ENCODE measurements at places on chromosomes 2 and 18.

GRCh38 chr2:8994386-8994785 lies 9.1 kb downstream of the MBOAT2 start:
- no peak for DNase-seq

DNA sequence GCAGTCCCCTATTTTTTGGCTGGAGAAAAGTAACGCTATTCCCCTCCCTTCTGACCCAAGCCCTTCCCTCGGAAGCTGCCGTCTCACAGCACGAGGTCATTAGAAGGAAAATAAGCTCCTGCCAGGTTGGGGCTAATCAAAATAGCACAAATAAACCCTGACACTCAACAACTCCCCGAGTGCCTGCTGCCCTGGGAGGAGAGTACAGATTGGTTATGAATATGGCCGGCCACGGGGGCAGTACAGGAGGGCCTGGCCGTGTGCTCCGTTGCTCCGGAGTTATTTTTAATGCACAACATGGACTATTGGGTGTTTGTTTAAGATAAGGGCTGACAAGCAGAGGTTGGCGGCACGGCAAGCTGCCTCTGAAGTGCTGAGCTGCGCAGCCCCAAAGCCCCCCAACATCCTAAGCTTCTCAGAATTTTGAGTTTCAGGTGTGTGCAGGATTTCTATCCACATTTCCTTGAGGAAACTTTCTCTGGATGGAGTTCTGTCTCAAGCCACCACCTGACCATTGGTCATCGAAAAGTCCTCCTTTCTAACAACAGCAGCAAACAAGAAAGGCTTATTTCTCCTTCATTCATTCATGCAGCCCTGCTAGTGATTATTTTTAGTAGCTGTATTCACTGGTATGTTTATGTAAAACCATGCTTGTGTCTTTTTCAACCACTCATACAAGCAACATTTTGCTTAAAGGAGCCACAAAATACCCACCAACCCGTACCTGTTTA lies 58.7 kb downstream of the PAX3 start:
- DNase-seq: no peak

DNA sequence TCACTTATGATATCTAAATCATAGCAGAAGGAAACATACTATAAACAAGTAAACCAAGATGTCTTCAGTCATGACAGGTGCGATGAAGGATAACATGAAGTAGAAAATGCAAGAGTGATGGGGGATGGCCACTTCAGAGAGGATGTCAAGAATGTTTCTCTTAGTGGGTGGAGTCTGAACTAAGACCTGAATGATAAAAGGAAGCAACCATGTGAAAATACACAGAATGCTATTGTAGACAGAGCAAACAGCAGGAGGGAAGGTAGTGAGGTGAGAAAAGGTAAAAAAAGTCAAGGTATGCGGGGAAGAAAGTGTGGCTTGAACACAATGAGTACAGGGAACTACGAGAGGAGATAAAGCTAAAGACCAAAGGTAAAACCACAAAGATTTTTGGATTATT lies 341.6 kb downstream of the FBXO15 start:
- DNase-seq: no peak

DNA sequence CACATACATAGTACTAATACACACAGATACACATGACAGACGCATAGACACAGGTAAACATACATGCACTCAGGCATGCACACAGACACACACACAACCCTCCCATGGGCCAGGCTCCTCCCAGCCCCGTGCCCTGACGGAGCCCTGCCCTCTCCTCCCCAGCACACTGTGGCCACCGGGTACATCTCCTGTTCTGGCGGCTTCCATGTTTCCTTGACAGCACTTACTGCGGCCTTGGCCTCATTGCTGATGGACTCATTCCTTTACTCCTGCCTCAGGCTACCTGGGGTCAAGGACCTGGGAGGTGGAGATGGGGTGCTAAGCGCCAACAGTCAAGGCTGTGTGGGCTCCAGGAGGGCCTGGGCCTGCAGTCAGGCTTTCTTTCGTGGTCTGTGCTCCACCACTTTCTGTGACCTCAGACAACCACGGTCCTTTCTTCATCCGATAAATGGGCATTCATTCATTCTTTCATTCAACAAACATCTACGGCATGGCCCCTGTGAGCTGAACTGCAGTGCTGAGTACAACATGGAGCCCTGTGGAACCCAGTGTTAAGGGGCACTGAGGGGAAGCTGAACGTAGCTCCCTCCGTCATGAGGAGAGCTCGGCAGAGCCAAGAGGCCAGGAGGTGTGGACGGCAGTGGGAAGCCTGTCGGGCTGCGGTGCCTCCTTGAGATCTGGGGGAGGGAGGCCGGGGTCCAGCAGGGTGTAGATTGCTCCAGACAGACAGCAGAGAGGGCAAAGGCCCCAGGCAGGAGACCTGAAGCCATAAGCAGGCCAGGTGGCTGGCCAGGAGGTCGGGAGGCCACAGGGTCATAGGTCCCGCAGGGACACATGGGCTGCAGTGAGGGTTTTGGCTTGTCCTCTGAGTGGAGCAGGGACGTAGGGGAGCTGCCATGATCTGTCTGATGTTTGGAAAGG lies 190.4 kb upstream of the HDAC4 start:
- peak; percentile 2 for DNase-seq

GRCh38 chr2:79512442-79513401 lies at the start of gene CTNNA2:
Gene CTNNA2, plus strand, starts transcription at chr2:79513051.
- DNase-seq: peak; percentile 71

DNA sequence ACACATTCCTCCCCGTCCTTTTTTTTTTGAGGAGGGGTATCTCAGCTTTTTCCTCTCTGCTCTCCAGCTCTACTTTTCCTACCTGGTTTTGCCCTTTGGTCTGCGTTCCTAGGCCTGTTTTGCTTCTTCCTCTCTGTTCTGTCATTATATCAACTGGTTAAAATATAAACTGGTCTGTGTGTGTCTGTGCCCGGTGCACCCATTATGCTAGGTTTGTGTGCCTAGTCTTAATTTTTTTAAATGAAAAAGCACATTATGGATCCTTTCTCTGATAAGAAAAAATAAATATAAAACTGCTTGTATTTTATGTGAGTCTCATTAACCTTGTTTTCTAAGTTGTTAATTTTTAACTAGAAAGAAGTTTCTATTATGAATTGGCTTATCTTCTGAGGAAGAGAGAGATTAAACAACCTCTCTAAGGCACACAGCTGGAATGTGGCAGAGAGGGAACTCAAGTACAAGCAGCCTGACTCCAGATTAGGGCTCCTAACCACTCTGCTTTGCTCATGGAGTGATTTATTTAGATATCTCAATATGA lies 17.4 kb downstream of the SLC38A11 start:
- peak; percentile 35 for DNase-seq

DNA sequence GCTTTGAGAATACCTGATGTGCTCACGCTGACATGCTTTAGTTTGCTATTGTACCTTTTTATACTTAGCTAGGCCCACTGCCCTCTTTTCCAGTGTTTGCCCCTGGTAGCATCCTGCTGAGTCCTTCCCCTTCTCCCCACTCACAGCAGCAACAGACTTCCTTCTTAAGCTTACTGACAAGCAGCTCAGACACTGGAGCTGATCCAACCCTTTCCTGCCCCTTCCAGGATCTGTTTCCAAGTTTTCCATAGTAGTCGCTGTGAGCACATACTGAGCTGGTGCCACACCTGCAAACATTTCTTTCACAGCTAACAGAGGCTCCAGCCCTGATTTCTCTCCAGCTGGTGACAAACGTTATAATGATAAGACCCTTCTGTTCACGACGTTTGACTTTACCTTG lies 991.4 kb upstream of the CELF4 start:
- DNase-seq: no peak

DNA sequence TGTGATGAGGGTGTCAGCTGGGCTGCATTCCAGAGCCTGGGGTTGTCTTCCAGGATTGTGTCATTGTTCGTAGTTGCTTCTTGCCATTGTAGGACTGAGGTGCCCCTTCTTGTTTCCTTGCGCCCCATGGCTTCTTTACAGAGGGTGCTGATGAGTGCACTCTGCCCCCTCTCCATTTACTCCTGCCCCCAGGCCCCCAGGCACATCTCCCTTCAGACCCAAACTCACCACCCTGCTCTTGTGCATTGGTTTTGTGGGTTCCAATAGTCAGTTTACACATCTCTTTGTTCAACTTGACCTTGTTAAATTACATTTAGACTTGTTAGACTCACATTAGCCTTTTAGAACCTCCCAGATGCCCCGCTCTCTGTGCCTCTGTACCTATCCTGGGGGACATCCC lies 33.1 kb downstream of the HJURP start:
- DNase-seq: no peak

DNA sequence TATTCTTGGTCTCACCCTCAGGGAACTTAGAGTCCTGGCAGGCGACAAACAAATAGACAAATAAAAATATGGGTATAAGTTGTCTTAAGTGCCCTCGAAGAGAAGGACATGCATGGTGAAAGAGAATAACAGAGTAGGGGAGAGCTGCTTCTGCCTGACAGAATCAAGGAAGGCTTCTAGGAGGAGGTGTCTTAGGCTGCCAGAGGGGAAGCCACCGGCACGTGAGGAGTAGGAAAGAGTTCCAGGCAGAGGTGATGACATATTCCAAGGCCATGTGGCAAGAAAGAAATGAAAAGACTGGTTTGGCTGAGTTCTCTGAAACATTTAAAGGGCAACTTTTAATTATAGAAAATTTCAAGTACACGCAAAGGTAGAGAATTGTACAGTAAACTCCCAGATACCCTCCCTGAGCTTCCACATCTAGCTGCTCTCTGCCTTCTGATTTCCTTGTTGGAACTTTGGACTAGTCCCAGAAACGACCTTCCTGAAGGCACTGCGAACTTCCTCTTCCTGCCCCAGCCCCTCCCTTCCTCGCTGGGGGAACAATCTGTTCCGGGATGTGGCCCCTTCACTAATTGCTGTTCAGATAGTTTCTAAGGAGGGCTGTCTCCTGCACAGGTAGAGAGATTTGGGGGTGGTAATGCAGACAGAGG lies 91.7 kb downstream of the DYSF start:
- DNase-seq: peak; percentile 31

DNA sequence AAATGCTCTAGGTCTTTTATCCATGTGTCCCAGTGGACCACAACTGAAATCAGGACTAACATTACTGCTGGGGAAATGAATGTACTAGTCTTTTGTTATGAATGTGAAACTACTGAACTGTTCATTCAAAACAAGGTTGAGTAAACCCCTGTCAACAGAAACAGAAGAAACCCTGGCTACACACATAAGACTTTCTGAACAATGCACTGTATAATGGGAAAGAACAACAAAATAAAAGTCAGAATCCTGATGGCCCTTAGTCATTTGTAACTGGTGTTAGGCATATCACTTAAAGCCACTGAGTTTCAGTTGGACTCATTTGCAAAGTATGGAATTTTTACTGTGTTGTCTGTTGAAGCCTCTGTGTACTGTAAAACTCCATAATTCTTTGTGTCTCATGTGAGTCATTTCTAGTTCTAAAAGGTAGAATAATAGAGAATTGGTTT lies 77.0 kb upstream of the UBXN4 start:
- no peak for DNase-seq

DNA sequence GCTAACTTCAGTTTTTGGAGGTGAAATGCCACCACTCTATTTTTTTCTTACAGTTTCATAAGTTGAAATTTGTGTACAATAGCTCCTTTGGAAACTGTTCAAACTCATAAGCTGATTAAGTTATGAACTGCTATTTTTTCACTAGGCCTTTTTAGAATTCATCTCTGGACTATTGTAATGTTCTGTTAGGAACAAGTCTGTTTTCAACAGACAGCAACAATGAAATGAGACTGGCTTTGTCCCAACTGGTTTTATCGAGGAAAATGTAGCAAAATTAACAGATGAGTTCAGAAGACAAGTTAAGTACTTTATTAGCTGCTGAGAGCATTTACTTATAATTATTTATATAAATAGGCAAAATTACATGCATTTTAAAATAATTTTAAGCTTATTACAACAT lies 310.6 kb downstream of the ZNF804A start:
- DNase-seq: no peak

GRCh38 chr2:85997017-85997970 lies 108.4 kb downstream of the POLR1A start:
- DNase-seq: peak; percentile 53

DNA sequence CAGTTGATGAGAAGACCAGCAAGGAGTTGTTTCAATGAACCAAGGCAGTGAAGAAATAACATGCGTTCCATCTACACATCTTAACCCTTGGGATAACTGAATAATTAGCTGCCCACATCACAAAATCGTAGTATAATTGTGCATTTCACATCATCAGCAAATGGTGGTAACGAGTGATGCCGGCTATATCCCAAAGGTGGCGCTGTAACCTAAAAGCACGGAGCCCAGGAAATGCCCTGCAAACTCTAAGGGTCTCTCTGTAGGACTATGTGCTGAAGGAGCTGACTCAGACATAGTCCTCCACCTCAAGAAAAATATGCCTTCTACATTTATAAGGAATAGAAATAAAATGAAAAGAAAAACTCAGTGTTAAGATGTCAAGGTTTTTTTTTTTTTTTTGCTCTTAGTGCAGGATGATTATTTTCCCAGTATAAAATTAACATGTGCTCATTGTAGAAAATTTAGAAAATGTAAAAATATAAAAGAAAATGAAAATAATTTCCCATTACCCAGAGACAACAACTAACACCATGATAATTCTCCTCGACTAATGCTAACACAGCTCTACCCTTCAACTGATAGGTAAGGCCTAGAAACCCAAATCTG lies 23.1 kb upstream of the DSG3 start:
- no peak for DNase-seq

GRCh38 chr18:9475643-9476591 lies 604 bp downstream of the RALBP1 start:
- no peak for DNase-seq

- no peak for DNase-seq
Measured at GRCh38 chr2:178327516-178327915, 123.5 kb downstream of the PRKRA start.

DNA sequence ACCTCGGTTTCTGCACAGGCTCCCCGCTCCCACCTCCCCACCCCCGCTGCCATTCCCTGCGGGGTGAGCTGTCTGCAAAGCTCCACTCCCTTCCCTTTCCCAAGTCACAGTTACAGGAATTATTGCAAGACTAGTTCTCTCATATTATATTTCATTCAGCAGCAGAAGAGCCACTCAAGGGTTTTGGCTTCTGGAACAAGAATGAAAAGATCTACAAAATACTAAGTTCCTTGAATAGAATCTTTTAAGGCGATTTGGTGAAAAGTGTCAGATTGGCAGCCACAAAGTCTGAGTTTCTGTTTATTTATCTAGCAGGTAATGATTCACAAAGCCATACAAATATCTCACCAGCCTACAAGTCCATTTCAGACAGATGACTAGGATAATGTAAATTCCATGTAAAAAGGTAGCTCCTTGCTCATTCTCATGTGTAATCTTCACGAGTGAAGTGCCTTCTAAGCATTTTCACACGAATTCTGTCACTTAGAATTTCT lies 221.9 kb upstream of the RBBP8 start:
- DNase-seq: peak; percentile 27

DNA sequence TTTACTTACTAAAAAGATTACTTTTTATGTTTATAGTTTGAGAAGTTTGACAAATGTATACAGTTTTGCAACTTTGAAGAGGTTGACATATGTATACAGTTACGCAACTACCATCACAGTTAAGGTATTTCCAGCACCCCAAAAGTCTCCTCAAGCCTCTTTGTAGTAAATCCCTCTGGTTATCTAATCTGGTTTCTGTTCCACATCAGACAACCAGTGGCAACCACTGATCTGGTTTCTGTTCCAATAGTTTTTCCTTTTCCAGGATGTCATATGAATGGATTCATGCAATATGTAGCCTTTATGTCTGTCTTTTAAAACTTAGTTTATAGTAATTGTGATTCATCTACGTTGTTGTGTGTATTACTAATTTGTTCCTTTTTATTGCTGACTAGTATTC lies 23.5 kb downstream of the IFIH1 start:
- no peak for DNase-seq

- DNase-seq: no peak
Measured at GRCh38 chr2:157769856-157770255, 106.3 kb downstream of the ACVR1 start.

- DNase-seq: no peak
Measured at GRCh38 chr2:72806280-72806945, 19.4 kb downstream of the EXOC6B start.

GRCh38 chr2:114614592-114614991 lies 172.2 kb downstream of the DPP10 start:
- no peak for DNase-seq

Data from body of pancreas (tissue), 4 donors.